ENCODE measurements at places on chromosomes 3 and 15. TPM values are rescaled to one million over a fixed set of nuclear protein-coding genes. Genes with fewer than 3 reads are reported as not detected.

GRCh38 chr3:136778865-136779264 lies 26.7 kb upstream of the STAG1 start:
- DNase-seq: no peak

DNA sequence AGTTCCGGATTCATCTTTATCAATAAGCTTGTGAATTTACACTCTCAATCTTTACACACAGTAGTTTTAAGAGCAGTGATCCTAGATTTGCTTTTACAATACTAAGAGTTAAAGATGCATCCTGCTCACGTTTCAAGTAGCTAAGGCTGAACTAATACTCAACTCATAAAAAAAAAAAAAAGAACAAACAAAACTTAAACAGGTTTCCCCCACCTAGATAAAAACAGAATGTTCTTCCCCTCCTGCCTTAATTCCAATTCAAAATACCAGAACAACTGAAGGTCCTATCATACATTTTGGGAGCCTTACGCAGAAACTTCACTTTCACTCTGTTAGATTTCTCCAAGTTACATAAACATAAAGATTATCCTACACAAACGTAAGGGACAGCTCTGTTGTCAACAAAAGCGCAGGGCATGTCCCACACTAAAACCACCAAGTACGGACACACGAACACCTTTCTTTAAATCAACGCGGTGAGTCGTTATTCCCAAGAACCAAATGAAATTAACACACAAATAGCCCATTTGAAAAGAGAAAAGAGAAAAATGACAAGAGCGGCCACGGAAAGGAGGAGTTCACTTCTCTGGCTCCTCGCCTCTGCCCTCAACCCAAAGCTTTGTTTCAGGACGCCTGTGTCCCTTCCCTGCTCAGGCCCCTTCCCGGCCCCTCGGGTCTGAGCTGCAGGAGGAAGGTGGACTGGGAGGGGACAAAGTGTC lies 941 bp downstream of the CBLB start:
- no peak for DNase-seq

DNA sequence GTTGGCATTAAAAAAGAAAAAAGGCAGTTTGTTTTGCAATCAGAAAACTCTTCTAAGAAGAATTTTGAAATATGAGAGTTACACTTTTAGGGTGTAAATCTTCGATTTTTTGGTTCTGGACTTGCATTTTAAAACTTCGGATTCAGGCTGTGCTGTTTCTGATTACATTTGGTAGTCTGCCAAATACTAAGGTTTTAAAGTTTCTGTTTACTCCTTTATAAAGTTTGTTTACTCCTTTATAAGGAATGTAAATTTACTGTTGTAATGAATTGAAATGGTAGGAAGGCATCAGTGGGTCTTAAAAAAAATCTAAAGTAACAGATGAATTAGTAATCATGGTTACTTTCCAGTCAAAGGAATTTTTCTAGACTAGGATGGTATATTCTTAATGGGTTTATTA lies 14.1 kb downstream of the FXR1 start:
- DNase-seq: no peak

DNA sequence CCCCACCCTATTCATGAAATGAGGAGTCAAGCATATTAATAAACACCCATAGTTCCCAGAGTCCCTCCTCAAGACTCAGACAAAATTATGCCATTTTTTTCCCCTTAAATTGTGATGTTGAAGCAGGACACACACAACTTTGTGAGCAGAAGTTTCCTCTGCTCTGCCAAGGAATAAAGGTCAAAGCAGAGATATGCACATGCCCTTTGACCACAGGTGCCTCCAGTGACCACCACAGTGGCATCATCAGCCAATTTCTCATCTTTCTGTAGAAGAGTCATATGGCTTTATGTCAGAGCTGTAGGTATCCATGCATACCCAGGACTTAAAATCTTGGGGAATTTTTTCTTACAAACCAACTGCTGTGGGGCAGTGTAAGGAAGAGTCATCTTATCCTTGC lies 304.4 kb upstream of the GADL1 start:
- DNase-seq: no peak

DNA sequence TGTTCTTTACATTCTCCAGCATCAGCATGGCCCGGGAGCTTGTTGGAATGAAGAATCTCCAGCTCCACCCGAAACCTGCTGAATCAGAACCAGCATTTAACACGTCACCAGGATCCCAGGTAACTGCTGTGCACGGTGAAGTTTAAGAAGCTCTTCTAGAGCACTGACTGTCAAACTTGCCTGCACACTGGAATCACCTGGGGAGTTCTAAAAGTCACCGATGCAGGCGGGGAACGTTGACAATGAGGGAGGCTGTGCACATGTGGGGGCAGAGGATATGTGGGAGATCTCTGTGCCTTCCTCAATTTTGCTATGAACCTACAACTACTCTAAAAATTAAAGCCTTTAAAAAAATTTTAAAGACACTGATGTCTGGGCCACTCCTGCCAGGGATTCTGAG lies 19.1 kb upstream of the PAQR5 start:
- DNase-seq: no peak

DNA sequence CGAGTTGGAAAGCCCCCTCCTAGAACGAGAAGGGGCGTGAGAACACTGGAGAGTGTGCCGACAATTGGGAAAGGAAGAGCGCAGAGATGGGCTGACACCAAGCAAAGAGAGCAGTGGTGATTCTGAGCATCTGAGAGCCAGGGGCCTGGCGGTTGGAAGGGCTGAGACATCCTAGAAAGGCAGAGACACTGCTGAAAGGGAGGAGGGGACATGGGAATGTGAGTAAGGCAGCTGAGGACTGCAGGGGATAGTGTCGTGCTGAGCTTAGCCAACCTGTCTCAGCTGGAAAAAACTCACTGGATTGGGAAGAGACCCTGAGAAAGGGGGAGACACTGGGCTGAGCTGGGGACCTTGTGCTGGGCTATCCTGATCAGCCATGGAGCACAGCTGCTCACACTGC lies 58.1 kb upstream of the SLC6A6 start:
- DNase-seq: no peak

GRCh38 chr15:77830051-77830468 lies 197.3 kb upstream of the LINGO1 start:
- no peak for DNase-seq

DNA sequence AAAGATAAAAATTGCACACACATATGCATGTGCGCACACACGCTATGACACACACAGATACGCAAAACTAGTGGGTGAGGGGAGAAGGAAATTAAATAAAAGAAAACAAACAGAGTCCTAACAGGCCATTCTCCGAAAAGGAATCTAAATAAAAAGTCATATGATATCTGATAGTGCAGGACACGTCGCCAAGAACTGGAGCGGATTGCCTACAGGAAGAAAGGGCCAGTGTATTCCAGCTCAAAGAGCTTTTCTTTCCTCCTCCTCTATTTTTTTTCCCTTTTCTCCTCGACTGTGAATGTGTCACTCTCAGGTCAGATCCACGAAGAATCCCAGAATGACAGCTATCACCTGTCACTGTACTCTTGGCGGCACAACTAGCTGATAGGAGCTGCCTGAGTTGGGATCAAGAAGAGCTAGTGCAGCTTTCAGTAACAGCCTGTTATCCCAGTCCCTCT lies 157.8 kb downstream of the TIGIT start:
- no peak for DNase-seq

LRRC31 gene
- total RNA-seq: not detected

CPA3 gene
- 66.8 TPM for total RNA-seq

NPTN gene
- total RNA-seq: 99.4 TPM

Measured in esophagus squamous epithelium (tissue), 5 donors.